Panc1 (cell line): ENCODE measurements at places on chromosomes 6 and 20. TPM values are rescaled to one million over a fixed set of nuclear protein-coding genes. Genes with fewer than 3 reads are reported as not detected.

DNA sequence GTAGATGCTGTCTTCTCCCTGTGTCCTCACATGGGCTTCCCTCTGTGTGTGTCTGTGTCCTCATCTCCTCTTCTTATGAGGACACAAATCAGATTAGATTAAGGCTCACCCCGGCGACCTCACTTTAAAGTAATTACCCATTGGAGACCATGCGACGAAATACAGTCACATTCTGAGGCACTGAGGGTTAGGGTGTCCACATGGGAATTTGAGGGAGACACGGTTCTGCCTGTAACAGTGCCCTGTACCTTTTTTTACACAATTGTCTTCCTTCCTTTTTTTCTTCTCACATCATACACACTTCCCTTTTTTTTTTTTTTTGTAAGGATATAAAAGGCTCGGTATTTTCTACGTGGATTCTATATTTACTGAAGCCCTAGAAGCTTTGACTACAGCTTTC lies 48.9 kb downstream of the DEK start:
- no peak overlapping the region for H3K4me3 ChIP-seq
- no peak overlapping the region for H3K27ac ChIP-seq
- no peaks in the 10 kb centered on the region; the same call in 1 of the 2 replicates for H3K36me3 ChIP-seq

GRCh38 chr6:30881392-30882203 lies 2.7 kb upstream of the DDR1 start:
- H3K27ac ChIP-seq, result peak overlapping the region; percentile 55
- H3K4me3 ChIP-seq, result no peak overlapping the region
- no peak for DNase-seq
- no peaks in the 10 kb centered on the region for H3K27me3 ChIP-seq
- no peaks in the 10 kb centered on the region for H3K36me3 ChIP-seq
- peaks cover 45% of the 10 kb centered on the region for H3K4me1 ChIP-seq

DNA sequence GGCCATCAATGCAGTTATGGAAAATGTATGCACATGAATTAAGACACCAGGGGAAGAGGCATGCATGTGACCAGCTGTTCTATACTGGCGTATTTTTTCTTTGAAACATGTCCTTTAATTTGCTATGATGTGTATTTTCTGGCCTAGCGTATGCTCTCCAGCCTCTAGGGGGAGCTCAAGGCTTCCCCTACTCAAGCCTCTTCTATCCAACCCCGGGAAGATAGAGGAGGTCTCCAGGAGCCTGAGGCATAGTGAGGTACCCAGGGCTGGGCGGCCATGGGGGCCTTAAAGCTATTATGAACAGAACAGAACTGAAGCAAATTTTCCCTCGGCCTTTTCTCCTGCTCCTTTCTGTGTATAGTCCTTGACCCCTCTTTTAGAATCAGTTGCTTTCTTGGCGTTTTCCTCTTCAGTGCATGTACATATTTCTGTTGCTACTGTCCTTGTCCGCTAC lies 528.9 kb downstream of the MAFB start:
- H3K36me3 ChIP-seq, result no peaks in the 10 kb centered on the region; the same call in 1 of the 2 replicates
- H3K4me3 ChIP-seq, result no peak overlapping the region
- H3K27me3 ChIP-seq, result no peaks in the 10 kb centered on the region
- no peak overlapping the region for H3K27ac ChIP-seq
- DNase-seq, result peak; percentile 22

Gene GPR6
- total RNA-seq, result not detected

Gene KIF6
- not detected for total RNA-seq

Gene C6orf52
- 6.5 TPM for total RNA-seq
